Stimulated activated CD4-positive, alpha-beta T cell treated with anti-CD3 and anti-CD28 coated beads, TNF-alpha, amount 100 ng/mL, for 48 hours (primary cell): ENCODE measurements at places on chromosomes 2 and 18.

- no peak for DNase-seq
Measured at GRCh38 chr2:23605236-23605635, 220.3 kb downstream of the KLHL29 start.

DNA sequence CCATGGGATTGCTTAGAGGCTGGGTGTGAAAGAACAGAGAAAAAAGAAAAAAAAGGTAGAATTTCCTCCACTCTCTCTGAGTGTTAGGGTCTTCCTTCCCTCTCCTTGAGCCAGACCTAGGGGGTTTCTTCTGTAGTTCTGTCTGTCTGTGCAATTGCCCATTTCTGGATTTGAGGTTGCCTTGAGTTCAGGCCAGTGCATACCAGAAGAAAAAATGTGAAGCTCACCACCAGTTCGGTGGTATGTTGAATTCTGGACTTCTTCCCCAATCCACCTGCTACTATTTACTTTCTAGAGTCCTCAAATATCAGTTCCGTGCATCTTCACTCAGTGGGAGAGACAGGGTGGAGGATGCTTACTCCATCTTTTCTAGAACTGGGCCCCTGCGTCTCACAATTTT lies 15.3 kb upstream of the SELENOI start:
- no peak for DNase-seq

GRCh38 chr2:236875906-236876505 lies 209.7 kb upstream of the COPS8 start:
- DNase-seq: no peak

DNA sequence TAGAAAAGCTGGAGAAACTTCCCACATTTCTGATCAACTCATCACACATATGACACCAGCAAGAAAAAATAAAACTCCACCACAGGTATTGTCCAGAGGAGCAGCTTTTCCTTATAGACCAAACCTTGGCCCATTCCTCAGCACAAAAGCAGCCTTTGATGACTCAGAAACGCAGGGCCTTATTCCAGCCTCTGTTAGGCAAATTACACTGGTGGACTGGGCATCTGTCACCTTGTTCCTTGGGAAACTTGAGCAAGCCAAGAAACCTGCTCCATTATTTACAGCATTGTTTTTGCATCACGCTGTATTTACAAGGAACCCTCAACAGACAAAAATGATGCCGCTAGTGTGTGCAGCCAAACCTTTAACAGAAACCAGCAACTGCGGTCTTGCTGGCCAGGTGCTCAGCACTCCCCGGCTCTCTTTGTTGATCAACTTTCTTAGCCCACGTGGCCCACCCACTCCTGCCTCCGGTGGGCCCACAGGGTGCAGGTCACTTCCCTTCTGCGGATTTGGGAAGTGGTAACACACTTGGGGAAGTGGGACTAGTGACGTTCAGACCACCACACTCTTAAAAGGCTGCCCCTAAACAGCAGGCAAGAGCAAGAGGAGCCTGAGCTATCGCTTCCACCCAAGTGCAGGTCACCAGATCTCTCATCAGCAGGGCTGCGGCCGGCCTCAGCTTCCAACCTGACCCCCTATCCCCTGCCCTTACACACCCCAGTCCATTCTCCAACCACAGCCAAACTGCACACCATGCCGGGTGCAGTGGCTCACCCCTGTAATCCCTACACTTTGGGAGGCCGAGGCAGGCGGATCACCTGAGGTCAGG lies 1.5 kb downstream of the AP1S3 start:
- DNase-seq: no peak

DNA sequence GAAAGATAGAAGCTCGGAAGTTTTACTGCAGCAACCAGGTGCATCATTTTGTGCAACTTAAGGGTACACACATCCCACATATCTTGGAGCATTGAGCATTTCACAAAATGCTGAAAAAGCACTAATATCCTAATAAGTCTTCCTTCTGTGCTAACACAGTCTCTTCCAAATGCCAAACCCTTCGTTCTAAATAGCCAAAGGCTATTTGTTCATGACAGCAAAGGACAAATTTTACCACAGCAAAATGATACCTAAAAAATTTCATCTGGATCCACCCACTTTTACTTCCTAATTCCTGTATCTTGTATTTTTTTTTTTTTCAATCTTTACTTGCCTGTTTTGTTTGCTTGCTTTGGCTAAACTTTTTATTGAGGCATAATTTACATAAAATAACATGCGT lies 435.0 kb downstream of the RND3 start:
- no peak for DNase-seq

DNA sequence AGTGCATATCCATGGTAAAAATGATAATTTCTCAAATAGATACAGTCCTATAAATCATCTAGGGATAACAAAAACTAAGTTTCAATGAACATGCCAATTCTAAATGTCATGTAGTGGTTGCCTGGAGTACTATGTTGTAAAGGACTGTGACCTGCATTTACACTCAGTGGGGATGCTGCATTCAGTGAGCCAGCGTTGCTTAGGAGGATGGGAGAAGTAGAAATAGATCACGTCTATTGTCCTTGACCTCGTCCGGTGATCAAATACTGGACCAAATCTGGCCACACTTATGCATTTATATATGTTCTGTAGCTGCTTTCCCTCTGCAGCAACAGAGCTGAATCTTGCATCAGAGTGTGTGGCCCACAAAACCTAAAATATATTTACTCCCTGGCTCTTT lies 139.0 kb upstream of the ETAA1 start:
- no peak for DNase-seq

GRCh38 chr18:5630057-5630899 lies 86.5 kb upstream of the EPB41L3 start:
- DNase-seq: no peak

GRCh38 chr18:61079714-61080113 lies 253.5 kb upstream of the CDH20 start:
- no peak for DNase-seq

DNA sequence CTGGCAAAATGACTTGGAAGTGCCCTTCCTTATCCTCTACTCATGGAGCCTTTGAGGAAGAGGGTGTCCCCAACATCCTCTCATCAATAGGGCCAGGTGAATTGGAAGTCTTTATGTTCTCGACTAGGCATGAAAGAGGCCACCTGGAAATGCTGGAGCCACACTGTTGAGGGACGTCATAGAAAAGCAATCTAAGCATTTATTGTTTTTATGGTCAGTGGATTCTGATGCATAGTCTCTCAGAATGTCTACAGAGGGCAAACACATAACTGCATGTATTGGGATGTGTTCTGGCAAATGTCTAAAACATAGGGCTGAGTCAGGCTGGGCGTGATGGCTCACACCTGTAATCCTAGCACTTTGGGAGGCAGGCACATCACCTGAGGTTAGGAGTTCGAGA lies 246.6 kb upstream of the SP5 start:
- no peak for DNase-seq

DNA sequence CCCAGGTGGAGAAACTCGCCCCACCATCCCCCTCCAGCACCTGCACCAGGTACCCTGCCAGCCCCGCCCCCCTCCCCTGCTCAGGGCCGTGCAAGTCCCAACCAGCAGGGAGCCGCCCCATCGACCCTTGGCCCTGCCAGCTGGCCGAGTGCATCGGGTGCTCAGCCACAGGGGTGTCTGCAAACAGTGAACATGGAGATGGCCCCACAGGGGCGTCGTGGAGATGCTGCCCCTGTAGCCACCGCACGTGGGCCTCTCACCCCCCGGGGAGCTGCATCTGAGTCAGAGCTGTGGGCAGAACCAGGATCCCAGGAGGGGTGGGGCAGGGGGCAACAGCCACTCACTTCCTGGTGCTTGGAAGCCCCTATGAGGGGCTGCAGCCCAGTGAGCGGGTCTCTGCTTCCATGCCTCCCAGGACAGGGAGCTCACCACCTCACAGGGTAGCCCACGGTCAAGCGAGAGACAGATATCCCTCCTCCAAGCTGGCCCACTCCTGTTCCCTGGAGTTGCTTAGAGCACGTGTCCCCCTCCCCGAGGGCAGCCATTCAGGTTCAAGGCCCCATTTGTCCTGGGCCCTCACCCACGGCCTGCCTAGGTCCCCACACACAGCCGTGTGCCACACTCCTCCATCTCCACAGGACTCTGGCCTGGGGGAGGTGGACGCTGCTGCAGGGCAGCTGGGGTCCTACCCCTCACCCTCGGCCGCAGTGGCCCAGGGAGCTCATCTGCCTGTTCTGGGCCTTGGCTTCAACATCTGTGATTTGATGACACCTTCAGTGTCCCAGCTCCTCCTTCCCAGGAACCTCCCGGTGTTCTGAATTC lies 1.1 kb upstream of the MAB21L4 start:
- no peak for DNase-seq

- DNase-seq: no peak
Measured at GRCh38 chr2:187362151-187362550, 85.9 kb downstream of the CALCRL start.

DNA sequence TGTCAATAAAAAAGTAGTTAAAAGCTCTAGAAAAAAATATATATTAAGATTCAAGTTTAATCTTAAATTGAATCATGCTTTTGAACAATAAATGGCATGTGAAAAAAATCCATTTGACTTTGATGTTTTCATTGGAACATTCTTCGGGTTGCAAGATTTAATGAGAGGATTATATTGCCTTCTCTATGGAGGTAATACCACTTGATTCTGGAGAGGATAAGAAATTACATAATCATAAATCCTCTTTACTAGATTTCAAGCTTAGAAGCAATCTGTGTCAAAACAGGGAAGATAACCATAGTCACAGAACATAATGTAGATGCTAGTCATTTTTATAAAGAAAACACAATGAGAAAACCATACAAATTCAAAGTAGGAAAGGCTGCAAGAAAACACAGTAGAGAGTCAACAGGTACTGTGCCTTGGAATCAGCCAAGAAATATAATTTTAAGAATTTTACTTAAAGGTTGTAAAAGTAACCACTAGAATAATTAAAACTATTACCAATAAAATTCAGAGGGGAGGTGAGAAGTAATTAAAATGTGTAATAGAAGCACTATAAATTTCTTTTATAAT lies 18.7 kb upstream of the MAPRE2 start:
- DNase-seq: no peak

DNA sequence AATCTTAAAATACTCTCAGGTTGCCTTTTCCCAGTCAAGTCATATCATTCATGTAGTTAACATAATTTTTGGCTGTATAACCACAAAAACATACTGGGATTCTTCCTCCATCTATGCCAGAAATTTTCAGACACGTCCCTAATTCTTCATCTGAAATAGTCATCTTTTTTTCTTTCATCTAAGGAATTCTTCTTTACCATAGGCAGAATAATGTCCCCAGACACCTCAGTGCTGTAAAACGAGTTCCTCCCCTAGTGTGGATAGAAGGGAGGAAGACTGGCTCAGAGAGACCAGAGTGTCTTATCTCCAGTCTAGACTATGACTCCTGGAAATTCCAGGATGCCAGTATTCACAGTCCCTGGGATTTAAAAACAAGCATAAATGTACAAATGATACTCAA lies 127.8 kb downstream of the MREG start:
- no peak for DNase-seq

GRCh38 chr18:5980721-5981120 lies 85.4 kb upstream of the TMEM200C start:
- no peak for DNase-seq

GRCh38 chr18:23684515-23685197 lies 4.6 kb upstream of the LAMA3 start:
- no peak for DNase-seq

- no peak for DNase-seq
Measured at GRCh38 chr2:151918308-151918707, 90.1 kb upstream of the ARL5A start.

GRCh38 chr2:111208639-111209038 lies 87.9 kb downstream of the BCL2L11 start:
- DNase-seq: no peak

DNA sequence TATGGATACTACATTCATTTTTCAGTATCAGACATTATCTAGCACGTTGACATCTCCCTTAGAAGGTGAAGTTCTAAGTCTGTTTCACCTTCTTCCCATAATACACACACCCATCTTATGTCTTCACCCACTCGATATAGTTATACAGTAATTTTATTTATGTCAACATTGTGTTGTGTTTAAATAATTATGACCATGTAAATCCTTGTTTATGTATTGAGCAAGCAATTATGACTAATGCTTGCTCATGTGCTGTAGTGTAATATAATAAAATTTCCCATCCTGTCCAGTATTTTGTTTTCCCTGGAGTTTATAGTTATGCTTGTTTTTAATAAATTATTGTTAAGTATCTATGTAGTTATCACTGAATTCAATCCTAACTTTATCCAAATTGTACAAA lies 163.2 kb downstream of the MTX2 start:
- no peak for DNase-seq

DNA sequence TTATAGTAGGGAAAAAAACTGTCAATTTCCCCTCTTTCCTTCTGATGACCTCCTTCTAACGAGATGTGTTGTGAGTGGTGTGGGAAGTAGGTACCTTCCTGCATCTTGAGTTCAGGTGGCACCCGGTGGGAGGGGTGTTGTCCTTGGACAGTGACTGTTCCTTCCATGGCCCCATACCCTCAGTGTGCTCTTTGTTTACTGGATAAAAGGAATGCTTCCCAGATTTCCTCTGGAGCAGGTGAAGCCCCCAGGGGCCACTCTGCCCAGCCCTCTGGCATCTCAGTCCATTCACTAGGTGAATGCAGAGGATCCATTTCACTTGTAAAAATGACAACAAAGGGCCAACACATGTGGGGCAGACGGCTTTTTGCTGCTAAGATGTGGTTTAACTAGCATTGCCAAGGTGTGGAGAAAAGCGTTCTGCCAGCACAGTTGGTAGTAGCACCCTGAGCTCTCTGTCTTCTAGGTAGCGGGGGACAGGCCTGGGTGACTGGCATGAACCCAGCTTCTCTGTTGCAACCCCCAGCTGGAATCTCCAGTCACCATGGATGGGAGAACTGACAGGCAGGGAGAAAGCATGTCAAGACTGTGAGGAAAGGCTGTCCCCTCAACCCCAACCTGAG lies 6.9 kb downstream of the GDF7 start:
- no peak for DNase-seq

GRCh38 chr2:219626540-219626939 lies 890 bp upstream of the SLC4A3 start:
- no peak for DNase-seq

- no peak for DNase-seq
Measured at GRCh38 chr18:34493566-34494358, 216.3 kb upstream of the DTNA start.

- no peak for DNase-seq
Measured at GRCh38 chr18:23648940-23649607, 13.6 kb downstream of the ANKRD29 start.

- no peak for DNase-seq
Measured at GRCh38 chr2:15561574-15562344, 625 bp upstream of the NBAS start.

- DNase-seq: no peak
Measured at GRCh38 chr18:21557607-21558253, 42.8 kb downstream of the ESCO1 start.
